ENCODE measurements at places on chromosomes 11 and 22. TPM values are rescaled to one million over a fixed set of nuclear protein-coding genes. Genes with fewer than 3 reads are reported as not detected.

DNA sequence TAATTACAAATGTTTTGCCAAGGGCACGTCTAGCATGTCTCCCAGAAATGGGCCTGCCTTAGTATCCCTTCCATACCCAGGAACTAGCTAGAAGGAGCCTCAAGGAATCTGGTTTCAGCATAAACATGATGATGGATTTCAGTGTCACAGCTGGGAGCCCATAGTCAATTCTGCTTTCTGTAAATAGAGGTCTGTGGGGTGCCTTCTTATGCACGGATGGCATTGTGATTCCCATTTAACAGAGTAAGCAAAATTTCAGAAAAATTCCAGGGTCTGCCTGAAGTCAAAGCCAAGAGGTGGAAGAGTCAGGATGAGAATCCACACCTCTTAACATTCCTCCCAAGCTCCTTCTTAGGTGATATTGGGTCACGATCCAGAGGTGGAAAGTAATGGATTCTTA lies 12.1 kb downstream of the DUSP18 start:
- DNase-seq: no peak

DNA sequence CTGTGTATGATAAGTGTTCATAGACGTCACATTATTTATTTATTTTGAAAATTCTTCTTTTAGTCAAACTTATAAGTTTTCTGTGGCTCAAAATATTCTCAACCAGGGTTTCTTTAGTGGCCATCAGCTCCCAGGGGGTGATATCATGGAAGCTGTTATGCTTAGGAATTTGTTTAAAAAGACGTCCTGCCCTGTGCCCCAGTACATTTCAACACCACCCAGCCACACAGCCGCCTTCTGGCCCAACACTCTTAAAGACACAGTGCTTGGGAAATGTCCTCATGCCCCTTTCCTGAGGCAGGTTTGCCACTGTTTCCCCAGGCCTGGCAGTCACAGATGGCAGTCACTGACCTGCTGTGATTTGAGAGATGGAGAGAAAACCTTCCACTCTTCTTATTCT lies 19.9 kb downstream of the TSKU start:
- no peak for DNase-seq

DNA sequence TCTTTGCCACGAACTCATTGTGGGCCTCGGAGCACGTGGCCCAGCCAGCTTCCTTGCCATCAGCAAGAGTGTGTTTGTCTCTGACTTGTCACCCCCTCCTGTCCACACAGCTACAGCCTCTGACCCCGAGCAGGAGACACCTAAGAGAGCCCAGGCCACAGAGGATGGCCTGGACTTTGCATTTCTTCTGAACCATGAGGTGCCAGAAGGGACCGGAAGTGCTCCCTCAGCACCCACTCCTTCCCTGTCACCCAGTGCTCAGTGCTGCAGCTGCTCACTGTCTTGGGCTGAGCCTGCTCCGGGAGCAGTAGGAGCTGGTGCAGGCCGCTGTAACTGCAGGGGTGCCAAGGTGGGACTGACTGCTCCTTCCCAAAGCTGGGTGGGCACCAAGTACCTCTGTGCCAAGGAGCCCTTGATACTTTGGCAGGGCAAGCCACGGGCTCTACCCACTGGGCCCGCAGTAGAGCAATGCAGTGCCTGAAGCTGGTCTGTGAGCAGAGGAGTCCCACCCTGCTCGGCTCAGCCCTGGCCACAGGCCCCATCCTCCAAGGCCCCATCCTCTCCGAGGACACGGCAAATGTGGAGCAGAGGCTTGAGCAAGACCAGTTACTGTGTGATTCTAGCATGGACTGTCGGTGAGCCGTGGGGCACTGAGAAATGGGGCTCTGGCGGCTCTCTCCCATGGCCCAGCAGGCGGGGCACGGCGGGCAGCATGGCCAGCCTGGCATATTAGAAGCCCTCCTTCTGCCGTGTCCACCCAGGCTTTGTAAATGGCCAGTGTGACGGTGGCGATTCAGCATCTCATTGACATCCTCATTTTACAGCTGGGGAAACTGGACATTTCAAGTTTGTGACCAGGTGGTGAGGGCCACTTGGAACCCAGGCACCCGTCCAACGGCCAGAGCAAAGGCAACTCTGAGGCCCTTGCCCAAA lies 6.3 kb downstream of the GRK2 start:
- no peak for DNase-seq

GRCh38 chr22:38350444-38351359 lies 33.5 kb upstream of the CSNK1E start:
- no peak for DNase-seq

DNA sequence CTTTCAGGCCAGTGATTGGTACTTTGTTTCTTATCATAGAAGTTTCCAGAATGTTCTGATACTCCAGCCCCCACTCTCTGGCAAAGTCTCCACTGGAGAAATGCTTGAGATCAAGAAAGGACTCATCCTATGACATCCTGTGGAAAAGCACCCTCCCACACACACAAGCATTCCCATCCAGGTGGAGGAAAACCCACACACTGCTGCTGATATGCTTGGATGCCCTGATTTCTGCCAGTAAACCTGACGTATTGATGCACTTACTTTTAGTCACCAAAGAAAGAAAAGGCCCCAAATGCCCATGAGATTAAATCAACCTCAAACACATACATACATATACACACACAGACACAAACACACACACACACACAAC lies 9.2 kb upstream of the SLC5A12 start:
- no peak for DNase-seq

DNA sequence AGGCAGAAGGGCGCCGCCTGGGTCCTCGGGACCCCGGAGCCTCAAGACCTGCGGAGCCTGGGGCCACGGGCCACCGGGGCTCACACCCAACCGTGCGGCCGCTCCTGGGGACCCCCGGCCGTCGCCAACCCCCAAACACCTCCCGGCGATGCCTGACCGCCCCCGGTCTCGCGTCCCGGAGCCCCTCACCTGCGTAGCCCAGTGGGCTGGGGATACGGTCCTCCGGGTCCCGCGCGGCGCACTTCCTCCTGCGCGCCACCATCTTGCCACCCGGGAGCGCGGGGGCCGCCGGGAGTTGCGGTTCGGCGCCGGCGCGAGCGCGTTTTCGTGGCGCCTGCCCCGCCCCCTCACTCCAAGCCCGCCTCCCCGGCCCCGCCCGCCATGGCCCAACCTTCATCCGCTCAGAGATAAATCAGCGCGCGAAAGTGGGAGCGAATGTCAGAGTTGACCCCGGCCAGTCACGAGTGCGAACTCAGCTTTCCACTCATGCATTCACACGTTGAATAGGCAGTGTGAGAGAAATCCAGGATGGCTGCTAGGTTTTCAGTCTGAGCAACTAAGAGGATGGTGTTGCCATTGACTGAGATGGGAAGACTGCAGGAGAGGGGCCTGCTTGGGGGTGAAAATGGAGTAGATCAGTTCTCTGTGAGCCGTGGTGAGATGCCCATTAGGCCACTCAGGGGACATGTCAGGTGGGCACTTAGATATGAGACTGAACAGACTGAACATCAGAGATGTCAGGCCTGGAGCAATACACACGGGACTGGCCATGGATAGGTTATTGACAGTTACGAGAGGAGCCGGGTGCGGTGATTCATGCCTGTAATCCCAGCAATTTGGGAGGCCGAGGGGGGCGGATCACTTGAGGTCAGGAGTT lies at the start of gene RRP7A:
Gene RRP7A, minus strand, starts transcription at position 272 of the 877 bp plus-strand sequence. Its CDS starts 10 bp downstream, at position 262.
- DNase-seq: peak; percentile 83

DNA sequence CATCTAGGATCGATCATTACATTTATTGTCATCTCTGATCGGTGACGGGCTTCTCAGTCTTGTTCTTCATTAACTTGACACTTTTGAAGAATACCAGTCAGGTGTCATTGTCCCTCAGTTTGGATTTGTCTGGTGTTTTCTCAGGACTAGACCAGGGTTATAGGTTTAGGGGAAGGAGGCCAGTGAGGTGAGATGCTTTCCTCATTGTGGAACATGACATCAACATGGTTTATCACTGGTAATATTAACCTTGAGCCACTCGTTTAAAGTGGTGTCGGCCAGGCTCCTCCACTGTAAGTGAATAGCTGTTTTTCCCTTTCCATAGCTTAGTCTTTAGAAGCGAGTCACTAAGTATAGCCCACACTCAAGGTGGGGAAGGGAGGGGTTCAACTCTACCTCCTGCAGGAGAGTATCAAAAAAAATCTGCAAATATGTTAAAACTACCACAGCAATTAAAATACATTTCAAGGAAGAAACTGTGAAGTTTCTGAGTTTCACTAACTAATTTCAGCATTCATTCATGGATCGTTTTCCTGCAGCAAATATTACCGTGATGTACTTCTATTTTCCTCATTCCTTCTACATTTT lies 42.0 kb downstream of the KCNQ1OT1 start:
- DNase-seq: no peak

- DNase-seq: no peak
Observed at GRCh38 chr11:92711926-92712325, 257.5 kb upstream of the MTNR1B start.

DNA sequence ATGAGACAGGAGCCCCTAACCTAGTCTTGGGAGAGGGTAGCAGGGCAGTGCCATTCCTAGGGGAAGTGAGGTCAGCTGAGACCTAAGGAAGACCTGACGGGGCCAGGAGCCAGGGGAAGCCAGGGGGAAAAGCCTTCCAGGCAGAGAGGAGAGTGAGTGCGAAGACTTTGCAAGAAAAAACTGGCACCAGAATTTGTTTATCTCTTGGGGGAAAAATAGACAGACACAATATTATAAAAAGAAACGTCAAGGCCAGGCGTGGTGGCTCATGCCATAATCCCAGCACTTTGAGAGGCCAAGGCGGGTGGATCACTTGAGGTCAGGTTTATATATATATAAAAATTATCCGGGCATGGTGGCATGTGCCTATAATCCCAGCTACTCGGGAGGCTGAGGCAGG lies 26.9 kb upstream of the TESMIN start:
- no peak for DNase-seq

GRCh38 chr11:68928136-68928880 lies 24.6 kb downstream of the IGHMBP2 start:
- DNase-seq: no peak

- no peak for DNase-seq
Observed at GRCh38 chr11:101187748-101188147, 58.1 kb upstream of the PGR start.

DNA sequence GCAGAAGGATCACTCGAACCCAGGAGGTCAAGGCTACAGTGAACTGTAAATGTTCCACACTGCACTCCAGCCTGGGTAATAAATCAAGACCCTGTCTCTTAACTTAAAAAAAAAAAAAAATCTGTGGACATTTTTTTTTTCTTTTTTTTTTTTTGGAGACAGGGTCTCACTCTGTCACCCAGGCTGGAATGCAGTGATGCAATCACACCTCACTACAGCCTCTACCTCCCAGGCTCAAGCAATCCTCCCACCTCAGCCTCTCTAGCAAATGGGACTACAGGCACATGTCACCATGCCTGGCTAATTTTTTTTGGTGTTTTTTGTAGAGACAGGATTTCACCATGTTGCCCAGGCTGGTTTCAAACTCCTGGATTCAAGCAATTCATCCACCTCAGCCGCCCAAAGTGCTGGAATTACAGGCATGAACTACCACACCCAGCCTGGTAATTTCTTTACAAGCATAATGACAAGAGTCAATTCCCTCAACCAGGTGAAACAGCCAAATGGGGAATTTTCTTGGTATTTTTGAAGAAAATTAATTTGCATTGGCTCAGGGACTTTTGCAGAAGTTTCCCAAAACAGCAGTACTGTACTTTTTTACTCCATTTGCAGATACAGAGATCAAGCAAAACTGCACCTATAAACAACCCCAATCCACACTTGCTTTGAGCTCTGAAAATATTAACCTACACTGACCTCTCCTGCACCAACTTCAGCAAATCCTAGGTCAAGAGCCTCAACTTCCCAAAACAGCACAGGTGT lies 44.0 kb downstream of the MRTFA start:
- DNase-seq: no peak

GRCh38 chr11:69172674-69173073 lies 16.9 kb downstream of the SMIM38 start:
- no peak for DNase-seq

DNA sequence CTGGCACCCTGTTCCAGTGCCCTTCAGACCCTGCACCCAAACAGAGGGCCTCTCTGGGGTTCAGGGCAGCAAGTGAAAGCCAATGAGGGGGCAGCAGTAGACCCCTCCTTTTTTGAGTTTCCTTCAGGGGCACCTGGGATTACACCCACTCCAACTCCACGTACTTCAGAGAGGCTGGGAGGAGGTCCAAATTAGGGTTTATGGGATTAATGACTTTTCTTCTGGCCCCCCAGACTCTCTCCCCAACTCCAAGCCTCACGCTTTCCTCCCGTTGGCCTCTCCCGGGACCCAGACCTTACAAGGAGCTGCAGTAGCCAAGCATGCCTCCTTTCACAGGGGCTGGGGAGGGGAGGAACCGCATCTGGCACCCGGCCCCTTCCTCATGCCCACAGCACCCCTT lies 101.7 kb downstream of the NECTIN1 start:
- no peak for DNase-seq

GRCh38 chr11:125921042-125921441 lies 16.7 kb downstream of the DDX25 start:
- DNase-seq: no peak

Gene NRXN2
- total RNA-seq: 11.5 TPM

Gene IGF2
- total RNA-seq: 2.1 TPM

Gene LRRC10B
- 0.13 TPM for total RNA-seq

Gene CEND1
- not detected for total RNA-seq

Gene XKR3
- not detected for total RNA-seq

Gene ZBED5
- 55.0 TPM for total RNA-seq

Gene H19
- not detected for total RNA-seq

Gene CHCHD10
- 55.8 TPM for total RNA-seq

Gene RPL27A
- total RNA-seq: 1,456 TPM

Gene HBG2
- total RNA-seq: 0.82 TPM

Gene APOL6
- total RNA-seq: 0.23 TPM

Gene PLAAT2
- total RNA-seq: not detected

Gene MRPL11
- 73.0 TPM for total RNA-seq

Gene KIRREL3
- 0.38 TPM for total RNA-seq

Gene TNNT3
- total RNA-seq: not detected

Gene AMOTL1
- 35.9 TPM for total RNA-seq
